ENCODE measurements at places on chromosomes 12 and 14. TPM values are rescaled to one million over a fixed set of nuclear protein-coding genes. Genes with fewer than 3 reads are reported as not detected.

- DNase-seq: no peak
Measured at GRCh38 chr12:73072214-73072613, 800.0 kb downstream of the TRHDE start.

DNA sequence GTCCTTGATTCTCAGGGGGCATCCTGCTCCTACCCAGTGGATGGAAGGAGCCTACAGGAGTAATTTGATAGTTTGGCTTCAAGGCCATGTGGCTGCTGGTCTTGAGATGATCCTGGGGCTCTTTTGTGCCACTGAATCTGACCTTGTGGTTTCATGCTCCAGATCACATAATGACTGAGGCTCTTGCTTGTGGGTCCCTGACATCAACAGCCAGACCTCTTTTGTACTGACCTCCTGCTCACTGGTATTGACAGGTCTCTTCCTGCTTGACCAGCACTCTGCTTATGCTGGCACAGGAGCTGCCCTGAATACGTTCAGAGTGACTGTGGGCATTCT, 23.2 kb upstream of the JPH4 start:
- DNase-seq: no peak

HECTD1 gene
- polyA plus RNA-seq: 116 TPM

GRCh38 chr14:66237741-66238140, 248.4 kb upstream of the CCDC196 start:
- no peak for DNase-seq

SYNE3 gene
- 16.3 TPM for polyA plus RNA-seq

ABCC9 gene
- 84.5 TPM for polyA plus RNA-seq

- no peak for DNase-seq
Measured at GRCh38 chr14:73232984-73233383, 4.3 kb upstream of the PAPLN start.

AQP2 gene
- not detected for polyA plus RNA-seq

NTN4 gene
- 40.7 TPM for polyA plus RNA-seq

GRCh38 chr12:9673404-9674225, 4.1 kb downstream of the CLEC2D start:
- DNase-seq: no peak

- no peak for DNase-seq
Measured at GRCh38 chr14:85594217-85594616, 64.3 kb downstream of the FLRT2 start.

- DNase-seq: no peak
Measured at GRCh38 chr14:88872976-88873375, 48.5 kb downstream of the TTC8 start.

OR4E2 gene
- polyA plus RNA-seq: not detected

GRCh38 chr14:25570483-25570882, 520.5 kb upstream of the STXBP6 start:
- DNase-seq: no peak

- DNase-seq: no peak
Measured at GRCh38 chr14:75435473-75435872, 7.7 kb downstream of the JDP2 start.

- no peak for DNase-seq
Measured at GRCh38 chr12:51098611-51099010, 15.2 kb upstream of the CSRNP2 start.

- no peak for DNase-seq
Measured at GRCh38 chr12:70080566-70080965, 162.7 kb upstream of the CNOT2 start.

DNA sequence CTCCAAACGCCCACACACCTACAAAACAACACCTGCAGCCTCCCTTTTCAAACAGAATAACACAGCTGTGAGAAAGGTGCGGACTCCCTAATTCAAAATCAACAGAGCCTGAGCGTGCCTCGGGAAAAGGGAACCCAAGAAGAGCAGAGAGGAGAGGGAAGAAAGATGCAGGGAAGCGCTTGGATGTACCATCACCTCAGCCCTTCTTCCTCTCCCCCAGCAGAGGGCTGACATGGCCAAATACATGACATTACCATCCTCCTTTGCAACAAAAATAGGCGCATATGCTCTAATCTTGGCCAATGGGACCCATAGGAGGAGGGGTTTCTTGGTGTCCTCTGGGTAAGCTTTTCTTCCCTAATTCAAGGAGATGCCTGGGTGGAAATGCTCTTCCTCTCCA, 78.0 kb downstream of the CPSF2 start:
- no peak for DNase-seq

CTSG gene
- 1.6 TPM for polyA plus RNA-seq

DNA sequence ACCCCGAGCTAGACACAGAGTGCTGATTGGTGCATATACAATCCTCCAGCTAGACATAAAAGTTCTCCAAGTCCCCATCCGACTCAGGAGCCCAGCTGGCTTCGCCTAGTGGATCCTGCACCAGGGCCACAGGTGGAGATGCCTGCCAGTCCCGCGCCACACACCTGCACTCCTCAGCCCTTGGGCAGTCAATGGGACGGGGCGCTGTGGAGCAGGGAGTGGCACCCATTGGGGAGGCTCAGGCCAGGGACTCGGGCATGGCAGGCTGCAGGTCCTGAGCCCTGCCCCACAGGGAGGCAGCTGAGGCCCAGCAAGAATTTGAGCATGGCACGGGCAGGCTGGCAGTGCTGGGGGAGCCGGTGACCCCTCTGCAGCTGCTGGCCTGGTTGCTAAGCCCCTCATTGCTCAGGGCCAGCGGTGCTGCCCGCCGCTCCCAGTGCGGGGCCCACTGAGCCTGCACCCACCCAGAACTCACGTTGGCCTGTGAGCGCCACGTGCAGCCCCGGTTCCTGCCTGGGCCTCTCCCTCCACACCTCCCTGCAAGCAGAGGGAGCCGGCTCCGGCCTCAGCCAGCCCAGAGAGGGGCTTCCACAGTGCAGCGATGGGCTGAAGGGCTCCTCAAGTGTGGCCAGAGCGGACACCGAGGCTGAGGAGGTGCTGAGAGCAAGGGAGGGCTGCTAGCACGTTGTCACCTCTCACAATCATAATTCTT, 136.7 kb downstream of the PAWR start:
- DNase-seq: no peak

DNA sequence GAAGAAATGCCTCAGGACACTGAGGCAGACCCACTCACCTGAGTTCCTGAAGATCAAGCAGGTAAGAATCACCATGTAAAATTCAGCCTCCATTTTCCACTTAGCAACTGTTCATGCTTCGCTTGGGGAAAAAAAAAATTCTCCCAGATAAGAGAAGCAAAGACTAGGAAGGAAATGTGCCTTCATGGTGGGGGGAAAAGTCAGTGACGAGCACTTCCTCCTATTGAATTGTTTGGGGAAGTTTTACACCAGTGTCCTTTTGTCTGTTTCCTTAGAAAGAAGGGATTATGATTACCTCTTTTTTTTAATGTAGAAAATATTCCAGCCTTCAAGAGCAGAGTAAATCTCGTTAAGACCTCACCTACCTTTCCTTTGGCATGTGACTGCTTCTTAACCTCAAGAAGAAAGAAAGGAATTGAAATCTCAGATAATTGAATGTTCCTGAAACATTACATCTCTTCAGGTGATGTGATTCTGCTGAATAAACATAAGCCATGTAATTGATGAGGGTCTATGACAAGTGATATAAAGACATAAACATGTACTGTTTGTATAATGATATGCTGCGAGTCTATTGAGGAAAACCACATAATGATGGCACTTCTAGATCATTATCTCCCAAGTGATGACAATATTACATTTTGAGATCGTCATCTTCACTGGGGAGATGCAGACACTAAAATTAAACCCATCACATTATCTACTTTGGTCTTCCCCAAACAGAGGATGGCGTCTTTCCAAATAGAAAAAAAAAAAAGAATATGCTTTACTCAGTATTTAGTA, at the start of gene PTPRB:
Gene PTPRB, minus strand, starts transcription at position 127 of the 783 bp plus-strand sequence. Its CDS starts 34 bp downstream, at position 93.
- no peak for DNase-seq

GRCh38 chr14:71267007-71267513, 359.8 kb downstream of the PCNX1 start:
- DNase-seq: no peak

TEX22 gene
- 0.56 TPM for polyA plus RNA-seq

- no peak for DNase-seq
Measured at GRCh38 chr12:106994579-106995220, 7.8 kb upstream of the MTERF2 start.

GRCh38 chr14:58915646-58916045, 272.8 kb upstream of the DAAM1 start:
- DNase-seq: no peak

DNA sequence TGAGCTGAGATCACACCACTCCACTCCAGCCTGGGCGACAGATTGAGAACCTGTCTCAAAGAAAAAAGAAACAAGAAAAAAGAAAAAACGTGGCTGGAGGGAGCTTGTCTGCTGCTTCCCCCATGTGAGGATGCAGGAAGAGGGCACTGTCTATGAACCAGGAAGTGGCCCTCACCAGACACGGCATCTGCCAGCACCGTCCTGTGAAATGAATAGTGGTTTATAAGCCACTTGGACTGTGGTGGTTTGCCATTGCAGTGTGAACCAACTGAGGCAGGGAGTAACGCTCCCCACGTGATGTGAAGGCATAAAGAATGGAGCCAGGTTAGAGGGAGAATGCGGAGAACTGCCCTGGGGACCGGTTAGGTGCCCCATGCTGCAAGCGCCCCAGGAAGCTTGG, 4.5 kb upstream of the BRF1 start:
- DNase-seq: no peak

DNA sequence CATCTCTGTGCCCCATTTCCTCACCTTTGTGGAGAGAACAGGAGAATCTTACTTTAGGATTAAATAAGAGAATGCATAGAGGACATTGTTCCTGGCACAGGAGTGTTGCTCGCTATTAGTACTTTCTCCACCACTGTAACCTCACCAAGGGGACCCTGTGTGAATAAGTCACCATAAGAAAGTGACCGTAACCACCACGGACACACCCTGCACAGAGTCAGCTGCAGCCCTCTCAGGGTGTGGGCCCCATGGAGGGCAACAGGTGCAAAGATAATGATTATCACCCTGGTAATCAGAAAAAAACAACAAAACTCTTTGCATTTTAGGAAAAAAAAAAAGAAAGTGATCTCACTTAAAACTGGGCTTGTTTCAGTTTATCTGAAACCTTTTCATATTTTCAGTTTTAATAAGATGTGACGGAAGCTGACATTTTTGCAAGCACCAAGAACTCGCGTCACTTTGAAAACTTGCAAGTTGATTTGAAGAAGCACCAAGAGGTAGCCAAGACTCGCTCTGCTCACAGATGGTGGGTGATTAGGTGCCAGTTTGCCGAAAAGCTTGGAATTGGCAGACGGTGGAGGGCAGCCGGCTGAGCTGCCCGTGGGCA, 87.0 kb upstream of the VRK1 start:
- DNase-seq: no peak

GRCh38 chr14:28761438-28762291, 4.9 kb upstream of the FOXG1 start:
- DNase-seq: no peak
